Stimulated activated CD4-positive, alpha-beta T cell treated with anti-CD3 and anti-CD28 coated beads, Interleukin-2, amount 100 ng/mL, for 24 hours (primary cell): ENCODE measurements at places on chromosomes 7 and 10.

GRCh38 chr10:17847585-17848296 is 38.6 kb downstream of the MRC1 start:
- DNase-seq: no peak

- no peak for DNase-seq
Observed at GRCh38 chr10:95264227-95265051, 26.4 kb downstream of the PDLIM1 start.

DNA sequence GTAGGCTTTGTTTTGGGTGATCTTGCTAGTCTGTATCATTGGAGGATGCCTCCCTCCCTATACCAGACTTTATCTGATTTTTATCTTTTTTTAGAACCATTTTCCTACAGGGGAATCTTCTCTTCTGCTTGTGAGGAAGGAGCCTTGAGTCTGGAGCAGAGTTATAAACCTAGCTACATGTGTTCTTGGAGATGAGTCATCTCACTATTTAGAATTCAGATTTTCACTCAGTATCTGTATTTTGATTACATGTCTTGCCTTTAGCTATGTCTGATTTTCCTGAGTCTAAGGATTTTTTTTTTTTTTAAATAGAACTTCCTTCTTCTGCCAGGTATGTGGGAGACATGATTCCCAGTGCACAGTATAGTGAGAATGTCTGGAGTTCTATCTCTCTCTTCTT is 211.6 kb upstream of the MBL2 start:
- no peak for DNase-seq

GRCh38 chr10:486666-487322 is 202.7 kb downstream of the DIP2C start:
- no peak for DNase-seq

DNA sequence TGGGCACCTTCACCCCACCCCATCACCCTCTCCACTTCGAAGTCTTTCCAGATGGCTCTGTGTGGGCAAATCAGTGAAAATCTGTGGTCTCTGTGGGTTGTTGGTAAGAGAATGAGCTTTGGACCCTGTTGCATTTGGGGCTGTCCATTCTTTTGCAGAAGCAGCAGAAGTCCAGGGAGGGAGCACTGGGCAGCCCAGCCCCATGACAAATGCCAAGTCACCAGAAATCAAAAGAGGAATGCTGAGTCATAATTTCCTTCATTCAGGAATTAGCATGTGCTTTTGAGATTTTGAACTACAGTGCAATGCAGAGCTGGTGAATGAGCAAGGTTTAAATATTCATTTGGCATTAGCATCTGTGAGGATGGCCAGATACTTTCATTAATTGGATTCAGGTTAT is 556.2 kb downstream of the LRMDA start:
- DNase-seq: no peak

DNA sequence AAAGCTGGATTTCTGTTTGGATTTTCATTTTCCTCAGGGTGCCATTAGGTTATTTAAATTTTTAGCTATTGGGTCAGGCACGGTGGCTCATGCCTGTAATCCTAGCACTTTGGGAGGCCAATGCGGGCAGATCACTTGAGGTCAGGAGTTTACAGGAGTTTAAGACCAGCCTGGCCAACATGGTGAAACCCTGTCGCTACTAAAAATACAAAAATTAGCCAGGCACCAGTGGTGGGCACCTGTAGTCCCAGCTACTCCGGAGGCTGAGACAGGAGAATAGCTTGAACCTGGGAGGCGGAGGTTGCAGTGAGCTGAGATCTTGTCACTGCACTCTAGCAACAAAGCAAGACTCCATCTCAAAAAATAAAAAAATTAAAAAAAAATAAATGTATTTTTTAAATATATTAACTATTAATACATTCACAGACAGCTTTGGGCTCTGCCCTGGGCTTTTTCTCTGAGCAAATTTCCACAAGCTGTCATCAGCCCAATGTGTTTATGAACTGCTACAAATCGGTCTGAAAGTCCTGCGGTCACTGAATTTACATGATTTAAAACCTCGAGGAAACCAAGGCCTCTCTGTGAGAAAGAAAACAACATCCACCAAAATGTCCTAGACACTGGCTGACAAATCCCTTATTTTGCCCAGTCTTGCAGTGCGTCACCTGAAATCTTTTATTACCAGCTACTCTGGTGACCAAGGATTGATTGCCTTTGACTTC is 19.2 kb upstream of the PLEKHS1 start:
- no peak for DNase-seq

- DNase-seq: no peak
Observed at GRCh38 chr7:75691793-75692543, 46.8 kb downstream of the HIP1 start.

GRCh38 chr7:113159746-113160339 is 41.5 kb upstream of the SMIM30 start:
- DNase-seq: no peak

DNA sequence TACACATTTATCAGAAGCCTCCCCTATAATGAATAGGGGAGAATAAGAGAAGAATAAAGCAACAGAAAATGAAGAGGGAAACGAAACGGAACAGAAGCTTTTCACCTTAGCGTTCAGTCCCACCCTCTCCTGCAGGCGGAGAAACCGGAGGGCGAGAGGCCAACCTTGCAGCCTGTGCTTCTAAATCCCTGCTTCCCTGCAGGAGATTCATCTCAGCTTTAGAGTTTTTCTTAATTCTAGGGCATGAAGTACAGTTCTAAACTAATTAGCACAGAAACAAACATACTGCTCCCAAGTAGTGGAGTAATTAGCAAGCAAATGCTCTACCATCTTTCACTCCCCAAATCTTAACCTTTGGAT is 107.2 kb downstream of the CUBN start:
- DNase-seq: no peak

- DNase-seq: no peak
Observed at GRCh38 chr7:40804477-40805215, 669.8 kb downstream of the SUGCT start.

DNA sequence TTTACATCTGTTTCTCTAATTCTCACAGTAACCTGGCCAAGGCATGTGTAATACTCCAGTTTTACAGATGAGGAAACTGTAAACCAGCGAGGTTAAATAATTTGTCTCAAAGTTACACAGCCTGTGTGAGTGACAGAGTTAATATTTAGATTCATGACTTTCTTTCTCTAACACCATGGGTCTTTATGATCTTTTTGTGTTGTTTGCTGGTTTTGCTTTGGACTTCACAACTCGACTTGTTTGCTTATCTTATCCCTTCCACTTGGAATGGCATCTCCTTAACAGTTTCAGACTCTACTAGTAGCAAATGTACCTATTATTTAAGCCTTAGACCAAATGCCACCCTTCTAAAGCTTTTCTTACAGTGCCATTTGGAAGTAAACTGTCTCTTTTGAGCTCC is 34.4 kb downstream of the MXI1 start:
- DNase-seq: no peak

GRCh38 chr10:109765838-109766237 is 157.5 kb downstream of the XPNPEP1 start:
- DNase-seq: no peak

- DNase-seq: no peak
Observed at GRCh38 chr10:124064676-124065075, 28.7 kb downstream of the CHST15 start.

- no peak for DNase-seq
Observed at GRCh38 chr10:110813743-110814472, 57.8 kb upstream of the PDCD4 start.

DNA sequence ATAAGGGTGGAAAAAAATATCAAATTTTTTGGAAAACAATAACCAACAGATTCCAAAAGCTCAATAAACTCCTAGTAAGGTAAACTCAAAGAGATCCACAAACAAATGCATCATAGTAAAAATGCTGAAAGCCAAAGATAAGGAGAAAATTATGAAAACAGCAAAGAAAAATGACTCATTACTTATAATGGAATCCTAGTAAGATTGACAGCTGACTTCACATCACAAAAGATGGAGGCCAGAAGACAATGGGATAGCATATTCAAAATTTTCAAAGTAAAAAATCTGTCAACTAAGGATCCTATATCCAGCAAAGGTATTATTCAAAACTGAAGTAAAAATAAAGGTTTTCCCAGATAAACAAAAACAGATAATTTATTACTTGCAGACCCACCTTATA is 183.4 kb upstream of the VIPR2 start:
- DNase-seq: no peak

DNA sequence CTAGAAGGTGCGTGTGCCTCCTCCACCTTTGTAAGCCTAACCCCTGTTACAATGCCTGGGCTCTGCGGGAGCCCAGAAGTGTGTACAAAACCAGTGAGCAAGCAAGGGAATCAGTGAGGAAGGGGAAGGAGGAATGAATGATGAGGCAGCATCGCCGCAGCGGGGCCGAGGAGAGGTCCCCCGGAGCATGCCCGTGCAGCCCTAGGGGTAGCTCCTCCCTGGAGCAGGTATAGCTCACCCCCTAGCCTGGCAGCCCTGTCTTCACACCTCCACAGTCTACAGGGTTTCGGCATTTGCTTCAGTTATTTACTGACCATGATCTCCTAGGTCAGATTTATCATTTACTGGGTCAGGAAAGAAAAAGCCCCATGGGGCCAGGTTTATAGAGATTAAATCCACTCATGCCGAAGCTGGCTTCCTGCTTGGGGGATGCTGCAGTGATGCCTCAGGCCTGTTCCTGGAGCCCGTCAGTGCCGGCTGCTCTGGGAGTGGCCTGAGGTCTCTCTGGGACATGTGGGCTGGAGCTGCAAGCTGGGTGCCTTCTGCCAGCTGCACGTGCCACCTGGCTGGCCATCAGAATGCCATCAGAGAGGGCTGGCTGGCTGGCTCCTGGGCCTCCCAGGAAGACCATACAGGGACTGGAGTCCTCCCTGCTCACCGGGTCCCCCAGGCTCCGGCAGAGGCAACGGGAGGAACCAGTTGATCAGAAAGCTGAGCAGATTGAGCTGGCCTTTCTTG is 138.9 kb downstream of the GRK5 start:
- DNase-seq: no peak

DNA sequence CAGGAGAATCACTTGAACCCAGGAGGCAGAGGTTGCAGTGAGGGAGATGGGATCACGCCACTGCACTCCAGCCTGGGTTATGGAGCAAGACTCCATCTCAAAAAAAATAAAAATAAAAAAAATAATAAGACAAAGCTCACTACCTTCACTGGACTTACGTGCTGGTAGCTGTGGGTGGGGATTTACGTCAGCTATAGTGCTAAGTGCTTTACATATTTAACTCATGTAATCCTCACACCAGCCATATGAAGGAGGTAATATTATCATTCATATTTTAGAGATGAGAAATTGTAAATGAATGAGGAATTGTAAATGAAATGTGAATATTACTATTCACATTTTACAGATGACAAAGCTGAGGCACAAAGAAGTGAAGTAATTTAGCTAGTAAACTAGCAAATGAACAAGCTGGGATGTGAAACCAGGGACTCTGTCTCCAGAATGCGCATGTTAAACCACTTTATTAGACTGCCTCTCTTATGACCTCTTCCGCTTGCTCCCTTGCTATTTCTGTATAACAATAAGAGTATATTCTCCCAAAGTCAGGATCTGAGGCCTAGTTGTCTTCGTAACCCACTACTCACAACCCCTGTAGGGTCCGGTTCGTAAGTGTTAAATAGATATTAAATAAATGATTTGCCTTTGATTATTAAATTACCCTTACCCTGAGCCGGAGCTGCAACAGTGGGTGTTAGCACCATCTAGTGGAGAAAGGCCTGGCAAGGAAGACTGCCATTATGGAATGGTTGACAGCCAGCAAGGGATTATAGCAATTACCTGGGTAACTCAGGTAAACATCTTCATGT is 70.2 kb downstream of the HTR7 start:
- peak; percentile 32 for DNase-seq

DNA sequence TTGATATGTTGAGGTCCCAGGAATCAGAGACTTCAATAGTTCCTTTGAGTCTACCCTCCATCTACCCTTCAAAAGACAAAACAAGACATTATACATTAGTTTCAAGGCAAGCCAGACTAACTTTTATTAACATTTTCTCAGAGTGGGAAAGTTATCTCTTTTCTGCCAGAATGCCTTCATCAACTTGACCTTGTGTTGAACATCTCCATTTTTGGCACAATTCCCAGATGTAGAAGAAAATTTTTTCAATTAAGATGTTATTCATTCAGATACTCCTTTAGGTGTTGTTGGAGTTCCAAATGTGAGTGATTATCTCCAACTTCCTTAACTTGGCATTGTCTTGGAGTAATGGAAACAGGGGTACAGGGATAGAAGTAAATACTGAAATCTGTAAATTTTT is 59.1 kb downstream of the NRF1 start:
- no peak for DNase-seq

GRCh38 chr7:150919160-150919559 is 59.0 kb downstream of the KCNH2 start:
- DNase-seq: no peak

DNA sequence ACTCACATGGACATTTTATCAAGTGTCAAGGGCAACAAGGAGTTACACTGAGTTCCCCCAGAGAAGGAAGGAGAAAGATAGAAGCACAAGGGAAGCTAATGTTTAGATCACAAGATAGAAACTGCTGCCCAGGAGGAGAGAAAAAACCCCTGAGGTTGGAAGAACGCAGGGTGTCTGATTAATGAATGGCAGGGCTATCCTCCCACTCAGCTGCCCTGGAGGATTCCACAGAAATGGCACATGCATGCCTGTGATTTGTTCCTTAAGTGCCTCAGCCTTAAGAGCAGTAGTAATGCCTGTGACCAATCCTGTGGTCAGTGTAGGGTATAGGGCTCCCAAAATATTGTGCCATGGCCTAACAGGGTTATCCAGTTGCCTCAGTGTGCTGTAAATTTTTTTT is 20.2 kb downstream of the DNAJB9 start:
- DNase-seq: no peak

- no peak for DNase-seq
Observed at GRCh38 chr7:95883217-95883616, 110.9 kb downstream of the DYNC1I1 start.

DNA sequence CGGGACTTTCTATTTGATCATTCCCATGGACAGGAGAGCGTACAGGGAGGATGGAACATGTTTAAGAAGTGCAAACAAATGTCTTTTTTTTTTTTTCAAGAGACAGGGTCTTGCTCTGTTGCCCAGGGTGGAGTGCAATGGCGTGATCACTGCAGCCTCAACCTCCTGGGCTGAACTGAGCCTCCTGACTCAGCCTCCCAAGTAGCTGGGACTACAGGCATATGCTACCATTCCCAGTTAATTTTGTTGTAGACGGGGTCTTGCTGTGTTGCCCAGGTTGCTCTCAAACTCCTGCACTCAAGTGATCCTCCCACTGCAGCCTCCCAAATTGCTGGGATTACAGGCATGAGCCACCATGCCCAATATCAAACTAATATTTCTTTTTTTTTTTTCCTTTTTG is 40.5 kb downstream of the SPDYE5 start:
- no peak for DNase-seq

GRCh38 chr7:72539702-72540101 is 127.6 kb upstream of the CALN1 start:
- DNase-seq: no peak

DNA sequence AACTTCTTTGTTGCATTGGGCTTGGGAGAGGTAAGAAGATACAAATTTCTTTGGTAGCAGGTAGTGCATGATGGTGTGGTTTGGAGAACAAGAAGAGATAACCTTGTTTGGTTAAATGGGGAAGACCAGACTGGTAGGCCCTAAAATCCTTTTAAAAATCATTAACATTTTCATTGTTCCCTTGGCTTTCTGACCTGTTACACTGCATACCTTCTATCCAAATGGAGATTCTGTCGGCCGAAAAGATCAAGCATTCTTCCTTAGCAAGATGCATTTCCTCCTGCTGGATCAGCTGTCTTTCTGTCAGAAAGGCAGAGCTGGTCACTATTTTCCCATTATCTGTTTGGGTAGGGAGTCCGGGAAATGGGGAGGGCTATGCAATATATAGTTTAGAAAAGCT is 33.7 kb downstream of the AGK start:
- no peak for DNase-seq
